Tibial nerve (tissue), 4 donors: ENCODE measurements at places on chromosomes 2 and 18. TPM values are rescaled to one million over a fixed set of nuclear protein-coding genes. Genes with fewer than 3 reads are reported as not detected.

GRCh38 chr2:74606927-74607326 is 41.2 kb downstream of the M1AP start:
- no peak for DNase-seq

DNA sequence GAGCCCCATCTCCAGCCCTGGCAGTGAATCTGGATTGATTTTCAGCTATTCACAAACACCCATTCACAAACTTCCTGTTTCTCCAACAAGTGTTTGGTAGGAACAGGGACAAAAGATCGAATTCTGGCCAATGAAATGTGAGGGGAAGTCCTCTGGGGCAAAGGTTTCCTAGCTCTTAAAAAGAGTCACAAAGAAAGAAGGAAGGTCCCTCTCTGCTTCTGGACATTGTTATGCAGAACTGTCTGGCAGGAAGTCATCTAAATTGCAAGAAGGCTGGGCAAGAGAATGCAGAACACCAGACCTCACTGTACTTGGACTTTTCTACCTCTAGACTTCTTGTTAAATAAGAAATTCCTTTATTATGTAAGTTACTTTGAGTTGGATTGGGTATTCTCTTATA is 137.3 kb downstream of the CCDC148 start:
- no peak for DNase-seq

DNA sequence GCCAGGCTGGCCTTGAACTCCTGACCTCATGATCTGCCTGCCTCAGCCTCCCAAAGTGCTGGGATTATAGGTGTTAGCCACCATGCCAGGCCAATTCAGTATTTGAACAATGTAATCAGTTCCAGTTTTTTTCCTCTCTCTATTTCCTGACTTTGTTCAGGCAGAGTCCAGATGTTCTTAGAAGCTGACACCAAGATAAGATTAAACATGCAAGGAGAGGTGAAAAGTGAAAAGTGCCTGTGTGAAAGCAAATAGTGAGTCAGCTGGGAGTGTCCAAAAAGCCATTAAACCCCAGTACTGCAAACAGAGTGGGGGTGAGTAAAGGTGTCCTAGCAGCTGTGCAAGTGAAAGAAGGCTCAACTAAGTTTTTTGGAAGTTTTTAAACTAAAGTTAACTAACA is 231.5 kb downstream of the PTH2R start:
- DNase-seq = no peak

DNA sequence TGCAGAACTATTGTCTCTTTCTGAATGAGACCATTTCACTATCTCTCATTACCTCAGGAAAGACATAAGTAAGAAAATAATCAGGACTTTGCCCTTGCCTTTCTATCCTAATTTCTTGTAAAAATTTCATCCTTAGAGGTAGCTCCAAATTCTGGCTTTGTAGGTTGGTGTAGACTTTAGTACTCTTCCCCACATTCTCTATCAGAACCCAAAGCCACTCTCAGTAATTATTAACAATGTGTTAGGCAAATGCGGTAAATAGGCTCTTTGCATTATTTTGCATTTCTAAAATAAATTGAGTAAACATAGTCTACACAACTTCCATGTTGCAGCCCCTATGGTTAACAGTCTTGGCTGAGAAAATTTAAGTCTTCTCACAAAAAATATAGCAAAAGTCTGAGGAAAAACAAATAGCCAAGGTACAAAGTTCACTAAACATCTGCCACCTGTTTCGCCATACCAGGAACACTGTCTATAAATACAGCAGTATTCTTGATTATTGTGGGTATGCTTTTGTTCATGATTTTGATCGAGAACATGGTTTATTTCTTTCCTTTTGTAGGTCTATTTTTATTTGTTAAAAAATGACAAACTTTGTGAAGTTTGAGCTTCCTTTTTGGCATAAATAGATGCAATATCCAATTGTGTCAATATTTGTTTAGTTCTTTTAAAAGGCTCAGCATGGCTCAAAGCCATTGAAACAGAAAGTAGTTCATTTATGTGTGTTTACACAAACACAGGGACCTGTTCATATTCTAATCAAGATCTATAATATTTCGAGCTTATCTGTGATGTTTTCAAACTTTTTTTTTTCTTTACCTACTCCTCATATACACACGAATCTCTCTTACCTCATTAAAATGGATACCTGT is 1061.5 kb downstream of the CNTNAP5 start:
- DNase-seq = no peak

GRCh38 chr2:210961249-210961648 is 404.9 kb downstream of the CPS1 start:
- DNase-seq = no peak

GRCh38 chr2:66001538-66001937 is 433.4 kb upstream of the MEIS1 start:
- no peak for DNase-seq

- no peak for DNase-seq
Measured at GRCh38 chr2:203498161-203498560, 36.9 kb downstream of the RAPH1 start.

DNA sequence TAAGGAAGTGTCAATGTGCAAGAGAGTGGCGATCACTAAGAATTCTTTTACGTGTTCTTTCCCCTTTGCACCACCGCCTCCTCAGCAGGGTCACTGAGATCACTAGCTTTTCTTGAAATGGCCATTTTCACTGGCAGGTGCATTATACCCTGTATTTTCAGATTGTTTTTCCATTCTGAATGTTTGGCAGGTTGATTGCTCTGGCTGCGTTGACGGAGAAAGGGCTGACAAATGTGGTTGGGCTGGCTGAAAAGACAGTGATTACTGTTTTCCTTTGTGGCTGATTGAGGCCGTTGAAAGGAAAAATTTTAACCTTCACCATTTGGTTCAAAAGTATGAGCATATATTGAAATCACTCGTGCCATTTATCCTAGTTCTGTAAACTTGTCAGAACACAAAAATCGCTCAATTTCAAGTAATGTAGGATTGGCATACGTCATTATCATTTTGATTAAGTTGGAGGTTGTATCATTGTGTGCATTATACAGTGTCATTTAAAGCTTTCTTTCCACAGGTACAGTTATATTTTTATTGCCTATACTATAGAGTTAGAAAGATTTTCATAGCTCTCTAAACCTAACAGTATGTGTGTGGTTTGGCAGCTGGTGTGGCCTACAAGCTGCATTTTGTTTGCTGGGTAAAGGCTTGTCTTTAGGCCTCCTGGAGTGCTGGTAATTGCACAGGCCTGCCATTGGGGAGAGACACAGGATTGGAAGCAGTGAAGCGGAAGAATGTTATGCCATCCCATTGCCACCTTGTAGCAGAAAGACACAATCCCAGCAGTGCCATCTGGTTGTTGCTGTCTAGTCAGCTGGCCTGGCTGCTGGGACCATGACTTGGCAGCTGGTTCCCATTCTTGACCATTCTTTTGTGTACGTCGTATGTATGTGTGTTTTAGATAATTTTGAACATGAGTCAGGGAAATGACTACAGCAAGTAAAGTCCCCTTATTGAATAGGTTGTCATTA is 36.7 kb downstream of the DYNC1I2 start:
- no peak for DNase-seq

- DNase-seq = no peak
Measured at GRCh38 chr2:235642446-235643098, 148.7 kb downstream of the AGAP1 start.

- no peak for DNase-seq
Measured at GRCh38 chr2:121382744-121383143, 97.7 kb upstream of the TFCP2L1 start.

DNA sequence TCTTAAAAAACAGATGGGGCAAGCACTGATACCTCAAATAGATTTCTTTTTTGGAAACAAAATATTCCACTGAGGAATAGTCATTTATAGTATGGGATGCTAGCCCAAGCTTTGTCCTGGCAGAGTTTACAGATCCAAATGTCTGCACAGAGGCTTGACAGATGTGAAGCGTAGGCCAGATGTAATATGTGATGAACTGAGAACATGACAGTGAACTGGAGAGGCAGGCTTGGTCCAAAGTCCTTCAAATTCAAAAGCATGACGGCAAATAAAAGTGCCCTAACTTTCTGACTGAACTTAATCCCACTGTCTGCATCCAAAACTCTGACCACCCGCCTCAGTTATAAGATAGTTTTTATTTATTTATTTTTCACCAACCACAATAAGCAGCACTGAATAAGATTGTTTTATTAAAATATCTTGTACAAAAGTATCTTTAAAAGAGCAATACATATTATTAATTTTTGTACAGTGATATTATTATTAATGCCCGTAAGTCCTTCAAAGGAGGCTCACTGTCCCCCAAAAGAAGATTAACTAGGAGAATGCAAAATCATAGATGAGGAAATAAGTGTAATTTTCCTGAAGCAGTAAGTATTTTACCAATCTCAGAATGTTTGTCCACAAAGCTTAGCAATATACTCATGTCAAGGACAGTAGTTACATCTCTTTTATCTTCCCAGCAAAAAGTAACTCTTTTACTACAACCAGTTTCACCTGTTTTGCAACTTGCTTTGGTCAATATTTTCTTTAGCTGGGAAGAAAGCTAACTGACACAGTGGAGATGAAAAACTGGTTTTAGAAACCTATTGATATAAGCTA is 10.7 kb upstream of the SPOPL start:
- no peak for DNase-seq

DNA sequence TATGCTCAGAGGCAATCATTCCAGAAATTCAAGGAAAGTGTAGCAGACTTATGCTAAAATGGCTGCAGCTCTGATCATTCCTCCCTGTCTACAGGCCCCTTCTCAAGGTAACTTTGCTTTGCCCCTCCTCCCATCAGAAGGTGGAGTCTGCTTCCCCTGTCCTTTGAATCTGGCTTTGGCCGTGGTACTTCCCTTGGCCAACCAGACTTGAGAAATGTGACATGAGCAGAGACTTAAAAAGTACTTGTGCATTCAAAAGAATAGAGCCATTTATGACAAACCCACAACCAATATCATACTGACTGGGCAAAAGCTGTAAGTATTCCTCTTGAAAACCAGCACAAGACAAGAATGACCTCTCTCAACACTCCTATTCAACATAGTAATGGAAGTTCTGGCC is 59.5 kb upstream of the NCKAP5 start:
- DNase-seq = no peak

GRCh38 chr18:5238371-5238976 is 41.4 kb upstream of the AKAIN1 start:
- no peak for DNase-seq

DNA sequence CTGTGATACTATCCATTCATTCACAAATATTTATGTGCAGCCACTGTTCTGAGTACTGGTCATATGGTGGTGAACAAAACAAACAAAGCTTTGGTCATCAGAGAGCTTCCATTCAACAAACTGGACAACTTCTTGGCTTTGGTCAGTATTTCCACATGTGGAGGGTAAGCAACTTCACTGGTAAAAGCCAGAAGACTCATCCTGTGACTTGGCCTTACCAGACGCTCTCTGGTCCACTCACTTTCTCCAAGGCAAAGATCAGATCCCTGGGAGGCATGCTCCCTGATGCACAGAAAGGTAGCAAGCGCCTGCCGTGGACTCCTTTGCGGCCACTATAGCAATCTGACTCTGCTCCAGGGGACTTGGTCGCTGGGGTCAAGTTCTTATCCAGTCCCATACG is 179.5 kb downstream of the EN1 start:
- no peak for DNase-seq

DNA sequence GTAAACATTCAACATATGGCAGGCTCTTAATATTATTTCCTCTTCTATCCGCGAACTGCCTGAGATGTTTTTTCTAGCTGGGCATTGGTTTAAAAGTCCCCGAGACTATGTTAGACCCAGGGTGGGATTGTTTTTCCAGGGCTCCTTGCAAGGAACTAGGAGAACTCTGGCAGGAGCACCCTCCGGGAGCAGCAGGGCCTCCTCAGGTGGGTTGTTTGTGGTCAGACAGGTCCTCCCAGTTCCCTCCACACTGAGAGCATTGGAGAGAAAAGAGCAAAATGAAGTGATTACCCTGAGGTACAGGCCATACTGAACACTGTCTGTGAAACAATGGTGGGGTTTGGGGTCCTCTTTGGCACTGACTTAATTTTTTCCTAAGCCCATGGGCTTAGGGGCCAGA is 115.9 kb upstream of the LGALSL start:
- DNase-seq = no peak

DNA sequence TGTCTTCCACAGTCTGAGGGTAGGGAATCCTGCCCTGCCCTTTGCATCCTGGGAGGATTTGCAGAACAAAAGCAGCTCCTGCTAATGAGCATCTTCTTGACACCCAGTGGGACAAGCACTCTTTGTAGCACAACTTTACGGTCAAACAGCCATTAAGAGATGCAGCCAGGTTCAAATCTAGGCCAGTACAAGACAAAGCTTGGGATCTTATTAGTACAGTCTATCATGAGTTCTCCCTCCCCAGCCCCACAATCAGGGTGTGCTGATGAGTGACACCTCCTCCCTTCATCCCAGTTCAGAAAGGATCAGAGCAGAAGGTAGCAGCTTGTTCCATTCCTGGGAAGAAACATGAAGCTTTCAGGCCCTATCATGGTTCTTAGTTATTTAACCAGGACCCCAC is 41.9 kb downstream of the MARCO start:
- no peak for DNase-seq

DNA sequence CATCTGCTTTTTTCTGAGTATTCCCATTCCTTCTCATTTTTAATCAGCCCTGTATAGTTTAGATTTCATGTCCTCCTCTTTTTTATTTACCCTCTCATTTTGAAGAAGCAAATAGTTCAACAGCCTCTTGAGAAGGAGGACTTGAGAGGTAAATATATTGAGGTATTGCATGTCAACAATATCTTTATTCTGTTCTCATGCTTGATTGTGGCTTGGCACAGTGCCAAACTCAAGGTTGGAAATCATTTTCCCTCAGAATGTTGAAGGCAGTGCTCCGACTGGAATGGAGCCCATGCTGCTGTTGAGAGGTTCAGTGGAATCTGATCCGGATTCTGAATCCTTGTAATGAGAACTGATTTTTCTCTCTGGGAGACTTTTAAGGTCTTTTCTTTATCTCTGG is 31.0 kb upstream of the GALNT3 start:
- no peak for DNase-seq

DNA sequence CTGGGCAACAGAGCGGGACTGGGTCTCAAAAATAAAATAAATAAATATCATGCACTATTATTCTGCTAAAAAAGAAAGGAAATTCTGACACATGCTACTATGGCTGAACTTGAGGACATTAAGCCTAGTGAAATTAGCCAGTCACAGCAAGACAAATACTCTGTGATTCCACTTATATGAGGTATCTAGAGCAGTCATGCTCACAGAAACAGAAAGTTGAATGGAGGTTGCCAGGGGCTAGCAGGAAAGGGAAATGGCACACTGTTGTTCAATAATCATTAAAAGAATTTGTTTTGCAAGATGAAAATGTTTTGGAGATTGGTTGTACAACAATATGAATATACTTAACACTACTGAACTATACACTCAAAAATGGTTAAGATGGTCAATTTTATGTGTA is 60.8 kb downstream of the NCKAP1 start:
- no peak for DNase-seq

GRCh38 chr2:152441961-152442360 is 107.0 kb downstream of the FMNL2 start:
- no peak for DNase-seq

MC2R gene
- not detected for total RNA-seq

SP5 gene
- total RNA-seq = 9.2 TPM

GALNT5 gene
- total RNA-seq = 0.98 TPM

RNF125 gene
- 12.0 TPM for total RNA-seq

GRHL1 gene
- not detected for total RNA-seq

AQP12B gene
- total RNA-seq = not detected

HTR2B gene
- total RNA-seq = 0.20 TPM

GULP1 gene
- 85.8 TPM for total RNA-seq

ERICH2 gene
- total RNA-seq = not detected

PPP1R1C gene
- 3.9 TPM for total RNA-seq

POTEC gene
- not detected for total RNA-seq

MALL gene
- total RNA-seq = 33.3 TPM

ATP6V1B1 gene
- total RNA-seq = not detected
